NCI-H1048 (cell line): ENCODE measurements at places on chromosomes 2 and 18.
A peak's percentile ranks its signal among the peaks of the same experiment; 100 is the strongest.

- DNase-seq: no peak
Observed at GRCh38 chr2:37982147-37982582, 57.1 kb downstream of the RMDN2 start.

GRCh38 chr2:47070155-47070919 is 84.8 kb downstream of the STPG4 start:
- no peak for DNase-seq

DNA sequence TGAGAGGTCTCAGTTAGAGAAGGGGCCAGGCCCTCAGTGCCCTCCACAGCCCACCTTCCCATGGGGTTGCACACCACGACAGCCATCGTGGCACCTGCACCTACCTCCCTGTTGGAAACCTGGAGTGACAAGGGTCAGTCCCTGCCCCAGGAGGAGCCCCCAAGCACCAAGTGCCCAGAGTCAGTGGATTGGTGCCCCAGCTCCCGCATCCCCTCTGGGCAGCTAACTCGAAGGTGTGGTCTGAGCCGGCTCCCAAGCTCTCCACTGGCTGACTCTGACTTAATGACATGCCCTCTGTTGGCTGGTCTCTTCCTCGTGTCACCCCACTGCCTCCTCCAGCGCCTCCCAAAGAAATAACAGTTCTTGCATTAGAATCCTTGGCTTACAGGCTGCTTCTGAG is 116.4 kb downstream of the NDUFA10 start:
- DNase-seq: no peak

- DNase-seq: no peak
Observed at GRCh38 chr18:73118121-73118816, 250.5 kb upstream of the NETO1 start.

DNA sequence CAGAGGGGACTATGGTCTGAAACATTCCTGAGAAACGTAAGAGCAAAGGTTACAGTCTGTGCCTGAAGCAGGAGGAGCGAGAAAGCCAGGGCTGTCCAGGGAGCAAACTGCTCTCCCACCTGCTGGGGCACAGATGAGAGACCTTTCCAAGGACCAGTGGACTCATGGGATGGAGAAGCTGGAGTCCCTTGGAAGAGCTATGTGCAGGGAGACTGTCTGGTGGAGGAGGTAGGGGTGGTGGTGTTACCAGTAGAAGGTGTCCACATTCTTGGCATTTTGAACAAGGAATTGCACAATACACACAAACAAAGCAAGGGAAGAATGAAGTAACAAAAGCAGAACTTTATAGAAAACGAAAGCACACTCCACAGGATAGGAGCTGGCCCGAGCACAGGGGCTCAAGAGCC is 97.9 kb upstream of the CYRIA start:
- no peak for DNase-seq

- DNase-seq: no peak
Observed at GRCh38 chr2:100721693-100722092, 98.2 kb upstream of the NPAS2 start.

- no peak for DNase-seq
Observed at GRCh38 chr2:105396254-105397024, 2.4 kb downstream of the FHL2 start.

- DNase-seq: no peak
Observed at GRCh38 chr2:241898463-241899270, 29.1 kb downstream of the RTP5 start.

DNA sequence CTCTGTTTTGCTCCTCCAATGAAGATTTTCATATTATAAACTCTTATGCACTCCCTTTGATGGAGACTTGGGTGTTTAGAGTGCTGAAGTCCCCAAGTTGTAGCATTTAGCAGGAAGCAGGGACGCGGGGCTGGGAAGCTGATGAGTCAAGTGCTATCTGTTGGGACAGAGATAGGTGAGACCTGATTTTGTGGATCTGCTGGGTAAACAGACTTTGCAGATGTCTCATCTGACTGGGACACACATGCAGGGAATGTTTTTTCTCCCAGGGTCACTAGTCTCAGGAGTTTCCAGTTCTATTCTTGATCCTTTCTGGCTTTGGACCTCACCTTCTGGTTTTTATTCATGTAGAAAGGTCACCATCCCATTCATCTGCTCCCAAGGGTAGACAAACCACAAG is 79.7 kb upstream of the ACAA2 start:
- DNase-seq: no peak

GRCh38 chr2:230124235-230124634 is 55.5 kb upstream of the SLC16A14 start:
- DNase-seq: no peak

GRCh38 chr2:114940785-114941458 is 498.5 kb downstream of the DPP10 start:
- DNase-seq: no peak

DNA sequence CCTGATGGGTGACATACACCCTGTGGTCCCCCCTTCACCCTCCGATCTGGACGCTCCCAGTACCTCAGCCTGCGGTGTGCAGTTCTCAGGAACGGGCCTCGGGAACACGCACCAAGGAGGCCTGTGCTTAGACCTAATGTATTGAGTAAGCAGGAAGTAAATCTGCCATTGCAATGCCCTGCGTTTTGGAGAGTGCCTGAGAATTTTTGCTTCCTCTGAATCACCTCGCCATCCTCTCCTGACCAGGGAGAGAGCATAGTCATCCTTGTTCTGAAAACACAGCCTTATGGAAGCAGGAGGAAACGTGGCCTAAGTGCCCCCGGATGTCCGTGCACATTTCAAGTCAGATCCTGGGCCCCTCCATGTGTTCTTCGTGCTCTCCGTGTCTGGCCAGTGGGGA is 272.2 kb downstream of the NDUFA10 start:
- no peak for DNase-seq

- DNase-seq: peak; percentile 12
Observed at GRCh38 chr18:33584548-33585430, 6.8 kb downstream of the ASXL3 start.

DNA sequence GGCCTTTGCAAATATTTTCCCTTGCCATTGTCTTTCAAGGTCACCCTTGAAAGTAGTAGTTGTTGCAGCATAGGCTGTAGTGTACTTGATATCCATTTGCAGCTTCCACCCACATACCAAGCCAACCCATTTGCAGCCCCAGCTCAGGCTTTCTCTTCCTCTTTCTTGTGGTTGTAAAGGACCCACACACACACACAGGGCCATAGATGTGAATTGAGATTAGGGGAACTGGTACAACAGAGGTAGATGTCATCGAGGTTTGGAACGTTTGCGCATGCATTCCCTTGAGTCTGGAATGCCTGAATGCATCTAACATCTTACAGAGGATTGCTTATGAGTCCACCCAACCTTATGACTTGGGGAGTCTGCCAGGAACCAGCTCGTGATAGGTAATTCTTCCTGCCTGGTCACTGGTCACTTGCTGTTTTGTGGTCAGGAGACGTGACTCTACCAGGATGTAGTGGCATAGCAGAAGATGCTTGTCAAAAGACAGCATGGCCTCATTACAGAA is 91.9 kb downstream of the MRPS9 start:
- no peak for DNase-seq

DNA sequence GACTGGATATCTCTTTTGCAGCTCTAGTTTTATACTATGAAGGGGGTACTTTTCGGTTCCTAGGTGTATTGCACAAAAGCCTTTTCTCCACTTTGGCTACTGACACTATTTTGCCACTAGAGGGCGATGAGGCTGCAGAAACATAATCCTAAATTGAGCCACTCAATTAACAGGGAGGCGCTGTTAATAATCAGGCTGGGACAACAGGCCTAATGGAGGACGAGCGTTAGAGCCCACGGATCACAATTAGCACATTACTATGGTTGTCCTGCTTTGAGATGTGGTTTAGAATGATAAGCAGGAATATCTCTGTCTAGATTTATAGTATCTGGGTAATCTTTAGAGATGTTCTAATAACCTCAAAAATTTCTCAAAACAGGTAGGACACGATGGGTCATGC is 62.2 kb upstream of the PMAIP1 start:
- peak; percentile 11 for DNase-seq

- no peak for DNase-seq
Observed at GRCh38 chr2:176419591-176420071, 150.4 kb downstream of the MTX2 start.

DNA sequence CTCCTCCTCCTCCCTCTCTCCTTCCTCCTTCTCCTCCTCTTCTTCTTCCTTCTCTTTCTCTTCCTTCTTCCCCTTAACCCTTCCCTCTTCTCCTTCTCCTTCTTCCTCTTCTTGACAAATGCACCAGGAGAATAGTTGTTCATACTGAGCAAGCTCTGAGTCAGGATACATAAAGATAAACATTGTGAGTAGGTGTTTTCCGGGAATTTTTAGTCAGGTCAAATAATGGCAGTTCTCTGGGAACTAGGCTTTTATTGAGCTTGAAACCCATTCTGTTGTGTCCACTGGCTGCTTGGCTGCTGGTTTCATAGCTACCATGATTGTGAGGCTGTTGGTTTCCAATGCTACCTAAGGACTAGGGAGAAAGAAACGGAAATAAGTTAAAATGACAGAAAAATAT is 1144.7 kb upstream of the DDX18 start:
- DNase-seq: no peak

DNA sequence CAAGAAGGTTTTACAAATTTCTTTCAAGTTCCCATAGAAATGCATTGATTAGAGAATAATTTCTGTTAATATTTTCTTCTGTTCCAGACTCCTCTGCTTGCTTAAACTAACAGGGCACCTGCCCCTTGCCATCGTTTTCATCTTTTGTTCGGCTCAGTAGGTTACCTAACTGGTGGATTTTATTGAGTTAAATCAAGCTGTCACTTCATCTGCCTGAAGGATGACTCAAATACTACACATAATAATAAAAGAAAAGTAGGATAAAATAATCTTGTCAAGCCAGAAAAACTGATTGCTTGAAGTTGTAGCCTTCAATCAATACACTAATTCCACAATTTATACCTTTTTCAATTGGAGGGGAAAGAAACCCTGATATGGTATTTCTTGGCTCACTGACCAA is 234.0 kb downstream of the NR4A2 start:
- no peak for DNase-seq

DNA sequence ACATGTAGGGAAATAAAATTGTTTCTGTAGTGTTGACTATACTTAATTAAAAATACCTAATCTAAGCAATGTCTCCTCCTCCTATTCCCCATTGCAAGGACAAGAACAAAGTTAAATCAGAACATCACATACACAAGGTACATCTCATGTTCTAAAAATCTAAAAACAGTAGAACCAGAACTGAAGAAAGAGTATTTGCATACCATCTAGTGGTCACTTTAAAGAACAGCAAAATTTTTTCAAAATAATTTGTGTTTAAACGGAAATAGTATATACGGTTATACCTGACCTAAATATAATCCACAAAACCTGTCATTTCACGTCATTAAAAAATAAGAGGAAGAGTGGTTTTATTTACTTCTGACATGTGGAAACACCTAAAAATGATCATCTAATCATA is 294.3 kb upstream of the KCNH7 start:
- no peak for DNase-seq
